ENCODE measurements at places on chromosomes 3 and 15.

GRCh38 chr3:101542957-101543356 is 18.7 kb upstream of the TRMT10C start:
- no peak overlapping the region for H3K27ac ChIP-seq
- H3K27me3 ChIP-seq, result no peaks in the 10 kb centered on the region
- H3K36me3 ChIP-seq, result no peaks in the 10 kb centered on the region
- no peak for DNase-seq

DNA sequence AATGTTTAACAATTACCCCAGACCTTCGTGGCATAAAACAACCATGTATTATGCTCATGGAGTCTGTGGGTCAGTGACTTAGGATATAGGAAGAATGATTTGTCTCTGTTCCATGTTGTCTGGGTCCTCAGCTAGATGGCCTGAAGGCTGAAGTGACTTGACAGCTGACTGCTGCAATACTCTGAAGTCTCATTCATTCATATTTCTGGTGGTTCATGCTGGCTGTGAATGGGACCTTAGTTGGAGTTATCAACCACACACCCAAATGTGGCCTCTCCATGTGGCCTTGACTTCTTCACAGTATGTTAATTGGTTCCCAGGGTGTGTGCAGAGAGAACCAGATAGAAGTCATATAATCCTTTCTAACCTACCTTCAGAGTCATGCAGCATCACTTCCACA is 145.1 kb upstream of the BFSP2 start:
- H3K36me3 ChIP-seq, result no peaks in the 10 kb centered on the region
- no peak overlapping the region for H3K27ac ChIP-seq
- DNase-seq, result no peak
- H3K27me3 ChIP-seq, result peaks cover 2% of the 10 kb centered on the region
- no peak overlapping the region for H3K4me3 ChIP-seq

- no peaks in the 10 kb centered on the region for H3K36me3 ChIP-seq
- H3K4me1 ChIP-seq, result peaks cover 5% of the 10 kb centered on the region
- H3K4me3 ChIP-seq, result no peak overlapping the region
These were observed 123.5 kb downstream of the NUP210 start for GRCh38 chr3:13296662-13297061.

DNA sequence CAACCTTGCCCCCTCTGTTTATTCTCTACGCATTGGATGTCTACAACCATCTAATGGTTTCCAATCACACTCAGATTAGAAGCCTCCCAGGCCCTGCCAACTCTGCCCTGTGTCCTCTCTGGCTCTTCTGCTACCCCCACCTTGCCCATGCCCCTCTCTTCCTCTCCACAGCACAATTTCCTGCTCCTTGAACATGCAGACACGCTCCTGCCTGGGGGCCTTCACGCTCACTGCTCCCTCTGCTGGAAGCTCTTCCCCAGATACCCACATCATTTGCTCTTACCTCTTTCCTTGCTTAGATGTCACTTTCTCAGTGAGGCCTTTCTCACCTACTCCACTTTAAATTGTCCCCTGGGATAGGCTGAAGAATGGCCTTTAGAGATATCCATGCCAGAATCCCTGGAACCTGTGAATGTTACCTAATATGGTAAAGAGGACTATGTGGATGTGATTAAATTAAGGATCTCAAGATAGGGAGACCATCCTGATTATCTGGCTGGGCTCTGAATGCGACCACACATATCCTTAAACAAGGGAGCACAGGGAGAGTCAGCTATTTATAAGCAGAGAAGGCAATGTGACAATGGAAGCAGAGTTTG is 9.9 kb downstream of the KY start:
- H3K4me3 ChIP-seq, result no peak overlapping the region
- no peaks in the 10 kb centered on the region for H3K36me3 ChIP-seq
- H3K4me1 ChIP-seq, result no peaks in the 10 kb centered on the region
- peaks cover 4% of the 10 kb centered on the region for H3K27me3 ChIP-seq
- H3K27ac ChIP-seq, result no peak overlapping the region
- no peak for DNase-seq

- no peak overlapping the region for H3K27ac ChIP-seq
- H3K4me1 ChIP-seq, result peaks cover 6% of the 10 kb centered on the region
- peaks cover 32% of the 10 kb centered on the region for H3K36me3 ChIP-seq
- no peaks in the 10 kb centered on the region for H3K27me3 ChIP-seq
- no peak overlapping the region for H3K4me3 ChIP-seq
These were observed 38.9 kb downstream of the ABHD2 start for GRCh38 chr15:89127054-89127702.

Data from memory B cell (primary cell).